Panc1 (cell line): ENCODE measurements at places on chromosomes 6 and 20.

- no peak for DNase-seq
These were observed 32.0 kb downstream of the POM121L2 start for GRCh38 chr6:27280064-27280539.

DNA sequence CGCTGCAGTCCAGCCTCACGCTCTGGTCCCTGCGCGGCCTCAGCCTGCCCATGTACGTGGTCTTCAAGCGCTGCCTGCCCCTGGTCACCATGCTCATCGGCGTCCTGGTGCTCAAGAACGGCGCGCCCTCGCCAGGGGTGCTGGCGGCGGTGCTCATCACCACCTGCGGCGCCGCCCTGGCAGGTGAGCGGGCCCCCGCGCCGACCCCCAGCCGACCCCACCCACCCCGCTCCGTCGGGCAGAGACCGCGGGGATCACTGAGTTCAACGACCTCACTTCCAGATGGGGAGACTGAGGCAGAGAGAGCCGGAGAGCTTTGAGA is 545 bp downstream of the SLC35D3 start:
- DNase-seq = no peak

GRCh38 chr6:92507552-92507951 is 911.8 kb downstream of the EPHA7 start:
- DNase-seq = no peak

GRCh38 chr6:98957450-98957849 is 9.7 kb upstream of the FBXL4 start:
- DNase-seq = no peak

- no peak for DNase-seq
These were observed 39.5 kb downstream of the ACSS2 start for GRCh38 chr20:34915749-34916455.

GRCh38 chr6:5854899-5855298 is 151.8 kb downstream of the NRN1 start:
- DNase-seq = no peak

- no peak for DNase-seq
These were observed 100.7 kb downstream of the CDH26 start for GRCh38 chr20:60058879-60059278.

DNA sequence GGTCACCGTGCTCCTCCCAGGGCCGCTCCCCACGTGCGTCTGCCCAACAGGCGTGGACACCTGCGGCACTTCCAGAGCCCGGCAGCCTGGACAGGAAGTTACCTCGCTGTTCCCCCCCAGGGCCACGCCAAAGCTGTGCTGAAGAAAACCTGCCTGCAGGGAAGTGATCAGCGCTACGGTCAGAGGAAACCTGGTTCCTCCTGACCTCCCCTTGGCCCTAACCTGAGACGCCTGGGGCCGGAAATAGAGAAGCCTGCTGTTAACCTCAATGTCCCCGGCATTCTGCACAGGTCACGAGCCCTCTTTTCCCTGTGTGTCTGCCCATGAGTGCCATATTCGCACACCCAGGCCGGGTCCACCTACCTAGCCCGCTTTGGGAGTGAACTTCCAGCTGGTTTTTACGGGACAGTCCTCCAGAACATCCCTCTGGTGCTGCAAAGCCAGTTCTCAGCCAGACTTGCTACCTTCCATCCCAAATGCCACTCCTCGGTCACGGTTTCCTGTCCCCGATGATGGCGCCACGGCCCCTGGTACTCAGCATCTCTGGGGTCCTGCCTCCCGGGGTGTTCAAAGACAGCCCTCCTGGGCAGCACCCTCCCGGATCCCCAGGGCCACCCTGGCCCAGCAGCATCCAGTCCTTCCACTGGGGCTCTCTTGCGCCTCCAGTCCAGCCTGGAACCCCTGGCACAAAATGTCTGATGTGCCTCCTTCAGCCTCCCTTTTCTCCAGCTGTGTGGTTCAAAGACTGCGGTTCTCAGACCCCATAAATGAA is 12.0 kb upstream of the IRF4 start:
- DNase-seq = no peak

DNA sequence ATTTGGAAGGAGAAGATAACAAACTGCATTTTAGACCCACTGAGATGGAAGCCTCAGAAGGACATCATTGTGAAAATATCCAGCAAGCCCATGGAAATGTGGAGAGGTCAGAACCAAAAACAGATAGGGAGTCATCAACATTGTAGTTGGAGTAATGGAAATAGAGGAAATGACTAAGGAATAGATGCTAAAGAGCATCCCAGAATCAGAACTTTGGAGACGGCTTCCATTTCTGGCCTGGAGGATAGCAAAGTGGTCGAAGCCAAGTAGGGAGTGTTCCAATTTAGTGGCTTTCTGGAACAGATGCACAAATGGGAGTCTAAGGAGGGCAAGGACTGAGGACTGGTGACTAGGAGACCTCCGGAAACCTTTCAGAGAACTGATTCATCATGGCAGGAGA is 3.6 kb downstream of the BEND6 start:
- no peak for DNase-seq

DNA sequence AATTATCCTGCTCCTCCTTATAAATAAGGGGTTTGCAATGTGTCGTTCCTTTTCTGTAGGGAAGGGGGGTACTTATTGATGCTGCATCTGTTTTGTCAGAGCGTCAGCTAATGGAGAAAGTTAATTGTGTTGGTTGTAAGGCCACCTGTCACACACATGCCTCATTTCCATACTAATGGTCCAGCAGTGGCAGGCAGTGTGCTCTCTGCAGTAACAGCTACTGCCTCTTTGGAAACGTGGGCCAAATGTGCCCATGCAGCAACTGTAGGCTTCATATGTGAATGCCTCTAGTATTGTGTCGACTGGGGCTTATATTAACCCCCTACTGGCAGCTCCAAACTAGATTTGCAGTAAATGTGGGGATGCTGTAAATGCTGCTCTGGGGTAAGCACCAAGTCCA is 56.3 kb upstream of the OLIG3 start:
- DNase-seq = no peak

DNA sequence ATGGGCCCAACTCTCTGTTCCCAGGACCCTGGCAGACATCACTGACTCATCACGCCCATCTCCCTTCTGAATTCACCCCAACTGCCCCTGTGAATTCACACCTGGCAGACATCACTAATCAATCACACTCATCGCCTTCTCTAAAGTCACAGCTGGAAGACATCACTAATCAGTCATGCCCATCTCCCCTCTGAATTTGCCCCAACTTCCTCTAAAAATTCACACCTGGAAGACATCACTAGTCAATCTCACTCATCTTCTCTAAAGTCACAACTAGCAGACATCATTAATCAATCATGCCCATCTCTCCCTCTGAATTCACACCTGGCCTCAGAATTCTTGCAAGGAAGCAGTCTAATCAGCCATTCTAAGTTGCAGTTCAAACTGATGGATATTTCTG is 111.1 kb downstream of the FOXA2 start:
- DNase-seq = no peak

GRCh38 chr6:64786736-64787135 is 920.3 kb downstream of the EYS start:
- DNase-seq = no peak

DNA sequence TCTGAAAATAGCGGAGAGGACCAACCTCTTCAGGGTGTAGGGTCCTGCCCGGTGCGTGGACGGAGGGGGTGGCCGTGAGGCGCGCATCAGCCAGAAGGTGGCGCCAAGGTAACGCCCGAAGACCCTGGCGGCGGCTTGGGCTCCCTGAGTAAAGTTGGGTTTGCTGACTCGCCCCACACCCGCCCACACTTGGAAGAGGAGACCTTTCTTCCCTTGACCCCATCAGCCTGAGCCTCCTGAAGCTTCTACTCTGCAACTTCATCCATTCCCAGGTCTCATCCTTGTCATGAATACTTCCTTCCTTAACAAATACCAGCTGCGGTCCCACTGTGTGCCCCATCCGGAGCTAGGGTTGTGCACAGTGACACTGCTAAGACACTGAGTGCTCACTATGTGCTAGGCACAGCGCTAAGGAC is 14.6 kb downstream of the CD40 start:
- no peak for DNase-seq

- no peak for DNase-seq
These were observed 49.3 kb downstream of the PHIP start for GRCh38 chr6:79028641-79029314.

DNA sequence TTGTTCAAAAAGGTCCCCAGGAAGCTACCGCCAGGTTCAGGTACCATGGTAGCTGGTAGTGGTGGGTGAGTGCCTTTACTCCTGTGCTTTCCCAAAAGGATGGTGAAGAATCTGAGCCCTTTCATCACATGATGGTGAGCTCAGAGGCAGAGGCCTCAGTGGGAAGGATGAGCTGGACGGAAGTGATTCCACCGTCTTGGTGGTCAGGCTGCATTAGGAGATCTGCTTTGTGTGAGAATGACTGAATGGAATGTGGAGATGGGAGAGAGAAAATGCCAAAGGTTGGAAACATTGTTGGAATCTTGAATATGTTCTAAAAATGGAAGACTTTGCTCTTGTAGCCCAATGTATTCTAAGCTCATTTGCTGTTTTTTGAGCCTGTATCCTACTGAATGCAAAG is 108.1 kb upstream of the SCP2D1 start:
- no peak for DNase-seq

DNA sequence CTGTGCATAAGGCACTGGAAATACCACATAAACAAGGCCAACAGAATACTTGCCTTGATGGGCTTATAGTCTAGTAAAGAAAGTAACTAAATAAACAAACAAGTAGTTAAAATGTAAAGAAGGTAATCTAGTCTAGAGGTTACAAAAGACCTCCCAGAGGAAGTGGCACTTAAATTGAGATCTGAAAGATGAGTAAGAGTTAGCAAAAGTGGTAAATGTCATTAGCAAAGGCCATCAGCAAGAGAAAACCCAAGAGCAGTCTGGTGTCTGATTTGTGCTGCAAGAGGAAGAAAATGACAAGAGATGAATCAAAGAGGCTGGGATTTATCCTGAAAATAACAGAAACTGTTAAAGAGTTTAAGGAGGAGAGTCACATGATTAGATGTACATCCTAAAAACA is 96.6 kb upstream of the SMLR1 start:
- no peak for DNase-seq

GRCh38 chr6:10101551-10102252 is 313.2 kb downstream of the TFAP2A start:
- DNase-seq = no peak

DNA sequence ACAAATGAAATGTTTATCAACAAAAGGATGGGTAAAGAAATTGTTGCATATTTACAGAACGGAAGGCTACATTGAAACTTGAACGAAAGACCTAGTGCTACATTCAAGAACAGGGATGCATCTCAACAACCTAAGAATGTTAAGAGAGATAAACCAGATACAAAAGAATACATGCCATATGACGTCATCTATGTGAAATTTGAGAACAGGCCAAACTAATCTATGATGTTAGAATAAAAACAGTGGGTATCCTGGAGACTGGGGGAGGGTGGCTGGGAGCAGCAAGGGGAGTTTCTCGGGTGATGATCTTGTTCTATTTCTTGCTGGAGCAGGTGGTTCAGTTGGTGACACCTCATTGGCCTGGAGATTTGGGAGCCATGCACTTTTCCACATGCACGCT is 81.5 kb downstream of the SULF2 start:
- no peak for DNase-seq

DNA sequence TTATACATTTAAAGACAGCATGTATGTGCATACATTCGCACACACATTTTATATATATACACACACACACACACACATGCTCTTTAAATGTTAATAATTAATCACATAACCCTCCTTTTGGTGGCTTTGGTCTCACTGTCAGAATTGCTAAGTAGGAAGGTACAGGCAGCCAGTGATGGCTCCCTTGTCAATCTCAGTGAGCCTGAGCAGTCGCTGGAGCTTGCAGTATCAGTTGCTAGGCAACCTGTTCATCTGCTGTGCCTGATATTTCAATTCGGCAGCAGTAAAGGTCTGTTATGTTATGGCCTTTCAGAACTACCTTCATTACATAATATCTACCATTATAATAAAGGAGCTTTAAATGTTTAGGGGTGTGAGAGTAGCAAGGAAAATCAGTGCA is 374.3 kb downstream of the LMBRD1 start:
- no peak for DNase-seq

DNA sequence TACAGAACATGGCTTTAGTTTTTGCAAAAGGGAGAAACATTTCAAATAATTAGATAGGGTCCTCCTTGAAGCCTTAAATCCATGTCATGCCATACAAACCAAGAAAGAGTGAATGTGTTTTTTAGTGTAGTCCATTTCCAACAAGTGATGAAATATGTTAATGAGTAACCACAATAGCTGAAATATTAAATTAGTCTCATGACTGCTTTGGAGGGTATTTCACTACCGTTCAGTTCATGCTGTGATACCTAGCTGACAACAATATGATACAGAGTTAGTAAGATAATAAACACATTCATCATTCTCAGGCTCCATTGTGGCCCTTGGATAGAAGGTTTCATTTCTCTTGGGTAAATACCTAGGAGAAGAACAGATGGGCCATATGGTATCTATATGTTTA is 5.8 kb upstream of the ID4 start:
- DNase-seq = no peak

DNA sequence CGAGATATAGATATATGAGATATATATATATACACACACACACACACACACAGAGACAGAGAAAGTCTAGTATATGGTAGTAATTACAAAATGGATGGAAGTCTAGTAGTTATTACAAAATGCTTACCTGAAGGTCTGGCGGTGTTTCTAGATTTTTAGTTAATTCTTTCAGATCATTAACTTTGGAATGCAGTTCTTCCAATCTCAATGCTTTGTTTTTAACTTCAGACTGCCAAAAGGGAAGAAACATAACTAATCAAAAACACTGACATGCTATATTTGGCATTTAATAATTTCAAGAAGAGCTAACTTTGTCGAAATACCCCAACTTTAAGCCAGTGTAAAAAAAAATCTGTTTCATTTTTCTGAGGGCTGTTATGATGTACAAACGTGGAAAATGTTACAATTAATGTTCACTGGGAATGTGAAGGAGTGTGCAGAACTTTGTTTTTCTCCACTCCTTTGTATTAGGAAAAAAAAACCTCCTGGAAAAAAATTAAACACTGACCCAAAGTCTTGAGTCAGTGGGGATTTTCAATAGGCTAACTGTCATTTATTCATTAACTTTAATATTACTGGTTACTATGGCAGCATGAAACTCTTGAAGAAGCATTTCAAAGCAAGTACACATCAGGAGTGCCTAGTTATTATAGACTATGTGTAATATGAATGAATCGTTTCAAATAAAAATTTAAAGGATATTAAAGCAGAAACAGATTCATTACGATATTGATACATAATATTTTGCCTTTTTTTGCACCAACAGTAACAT is 232.9 kb downstream of the SYNE1 start:
- no peak for DNase-seq
